ENCODE measurements at places on chromosomes 3 and 15. TPM values are rescaled to one million over a fixed set of nuclear protein-coding genes. Genes with fewer than 3 reads are reported as not detected.

Gene SMC4
- total RNA-seq: 12.1 TPM

Gene LMCD1
- 1.2 TPM for total RNA-seq

Gene NAA80
- 1.3 TPM for total RNA-seq

DNA sequence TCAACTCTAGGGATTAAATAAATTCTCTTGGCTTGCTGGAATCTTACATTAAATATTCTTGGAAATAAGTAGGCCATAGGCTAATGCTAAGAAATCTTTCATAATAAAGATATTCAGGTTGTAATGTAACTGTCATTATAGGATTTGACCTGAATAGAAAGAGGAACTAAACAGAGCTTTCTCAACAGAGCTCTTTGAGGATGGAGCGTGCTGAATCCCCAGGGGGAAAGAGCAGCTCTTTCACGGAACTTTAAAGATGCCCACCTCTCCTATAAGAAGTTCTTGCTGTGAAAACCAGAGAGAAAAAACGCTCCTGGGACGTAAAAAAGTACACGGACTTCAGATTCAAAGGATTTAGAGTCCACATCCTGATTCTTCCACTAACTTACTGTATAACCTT lies 77.9 kb downstream of the NTRK3 start:
- DNase-seq: no peak

DNA sequence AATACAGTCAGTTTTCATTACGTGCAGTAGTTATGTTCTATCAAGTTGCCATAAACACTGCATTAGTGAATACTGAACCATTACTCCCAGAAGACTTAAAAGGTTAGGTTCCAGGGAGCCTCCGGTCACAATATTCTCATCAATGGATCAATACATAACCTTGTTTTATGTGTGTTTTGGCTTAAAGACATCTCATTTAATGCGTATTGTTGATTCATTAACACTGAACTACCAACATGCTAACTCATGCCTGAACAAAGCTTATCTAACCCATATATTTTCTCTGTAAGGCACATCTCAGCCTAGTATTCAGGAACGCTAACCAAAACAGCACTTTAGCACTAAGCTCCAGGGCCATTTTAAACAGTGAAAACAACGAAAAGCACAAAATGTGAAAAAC lies 24.1 kb upstream of the NEDD4 start:
- DNase-seq: no peak
